ENCODE measurements at places on chromosomes 5 and 9. TPM values are rescaled to one million over a fixed set of nuclear protein-coding genes. Genes with fewer than 3 reads are reported as not detected.

DNA sequence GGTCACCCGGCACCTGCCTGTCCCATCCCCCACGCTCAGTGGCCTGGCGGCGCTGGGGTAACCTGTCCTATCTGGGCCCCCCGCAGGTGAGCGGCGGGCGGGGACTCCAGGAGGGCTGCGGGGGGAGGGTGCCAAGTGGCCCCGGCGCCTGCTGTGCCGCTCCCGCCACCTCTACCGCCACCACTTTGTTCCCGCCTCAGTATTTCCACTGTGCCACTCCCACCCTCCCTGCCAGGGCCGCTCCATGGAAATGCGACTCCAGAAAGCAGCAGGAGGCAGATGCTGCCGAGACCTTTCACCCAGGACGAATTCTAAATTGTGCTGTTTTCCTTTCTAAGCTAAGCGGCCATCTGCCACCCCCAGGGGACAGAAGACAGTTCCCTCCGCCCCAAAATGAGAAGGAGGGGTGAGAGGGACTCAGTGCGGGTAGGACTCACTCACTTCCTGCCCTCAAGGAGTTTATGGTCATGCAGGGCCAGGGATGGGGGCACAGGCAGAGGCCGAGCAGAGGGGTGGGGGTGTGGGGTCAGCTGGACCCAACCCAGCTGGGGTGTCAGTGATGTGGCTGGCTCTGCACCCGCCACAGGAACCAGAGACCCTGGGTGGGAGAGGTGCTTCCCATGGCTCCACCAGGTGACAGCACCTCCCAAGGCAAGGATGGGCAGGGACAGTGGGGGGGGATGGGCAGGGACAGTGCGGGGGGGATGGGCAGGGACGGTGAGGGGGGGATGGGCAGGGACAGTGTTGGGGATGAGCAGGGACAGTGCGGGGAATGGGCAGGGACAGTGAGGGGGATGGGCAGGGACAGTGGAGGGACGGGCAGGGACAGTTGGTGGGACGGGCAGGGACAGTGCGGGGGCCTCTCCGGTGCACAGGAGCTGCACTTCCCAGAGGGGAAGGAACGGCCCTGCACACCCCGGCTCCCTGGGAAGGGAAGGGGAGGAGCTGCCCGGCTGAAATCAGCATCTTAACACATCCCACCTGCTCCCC, 17.8 kb downstream of the NOTCH1 start:
- no peak for DNase-seq

DNA sequence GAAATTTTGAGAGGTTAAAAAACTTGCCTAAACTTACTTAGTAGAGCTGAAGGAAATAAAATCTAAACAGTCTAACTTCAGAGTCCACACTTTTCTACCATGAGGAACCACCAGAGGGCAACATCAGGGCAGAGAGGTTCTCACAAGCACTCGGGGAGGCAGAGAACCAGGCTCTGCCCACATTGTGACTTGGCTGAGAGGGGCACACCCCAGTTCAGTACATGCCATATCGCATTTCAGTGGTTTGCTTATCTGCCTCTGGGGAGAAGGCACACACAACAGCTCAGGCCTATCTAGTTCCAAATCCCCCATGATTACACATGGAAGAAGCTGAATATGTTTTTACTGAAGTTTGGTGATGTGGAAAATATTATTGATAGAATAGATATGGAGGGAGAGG, 49.2 kb downstream of the EQTN start:
- DNase-seq = no peak

GRCh38 chr9:93464395-93464794, 11.0 kb upstream of the FAM120AOS start:
- DNase-seq = no peak

The KIF24 gene
- 1.2 TPM for total RNA-seq

- DNase-seq = no peak
Measured at GRCh38 chr5:76956033-76956432, 3.2 kb downstream of the CRHBP start.

GRCh38 chr5:172956936-172957335, 2.3 kb upstream of the RPL26L1 start:
- DNase-seq = no peak

GRCh38 chr5:157951673-157952373, 92.9 kb upstream of the CLINT1 start:
- no peak for DNase-seq

DNA sequence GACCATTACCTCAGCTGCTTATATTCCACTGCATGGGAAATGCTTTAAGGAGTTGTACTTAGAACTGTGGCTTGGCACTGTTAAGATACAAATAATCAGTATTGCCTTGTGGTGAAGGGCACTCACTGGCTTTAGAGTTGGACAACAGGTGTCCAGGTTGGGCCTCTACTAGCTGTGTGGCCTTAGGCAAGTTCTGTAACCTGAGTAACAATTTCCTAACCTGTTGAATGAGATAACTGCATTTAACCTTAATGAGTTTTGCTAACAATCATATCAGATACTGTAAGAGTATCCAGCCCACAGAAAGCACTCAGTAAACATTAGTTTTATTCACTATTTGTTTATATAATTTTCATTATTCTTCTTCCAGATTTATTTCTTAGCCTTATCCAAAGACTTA, 17.2 kb upstream of the HK3 start:
- no peak for DNase-seq

DNA sequence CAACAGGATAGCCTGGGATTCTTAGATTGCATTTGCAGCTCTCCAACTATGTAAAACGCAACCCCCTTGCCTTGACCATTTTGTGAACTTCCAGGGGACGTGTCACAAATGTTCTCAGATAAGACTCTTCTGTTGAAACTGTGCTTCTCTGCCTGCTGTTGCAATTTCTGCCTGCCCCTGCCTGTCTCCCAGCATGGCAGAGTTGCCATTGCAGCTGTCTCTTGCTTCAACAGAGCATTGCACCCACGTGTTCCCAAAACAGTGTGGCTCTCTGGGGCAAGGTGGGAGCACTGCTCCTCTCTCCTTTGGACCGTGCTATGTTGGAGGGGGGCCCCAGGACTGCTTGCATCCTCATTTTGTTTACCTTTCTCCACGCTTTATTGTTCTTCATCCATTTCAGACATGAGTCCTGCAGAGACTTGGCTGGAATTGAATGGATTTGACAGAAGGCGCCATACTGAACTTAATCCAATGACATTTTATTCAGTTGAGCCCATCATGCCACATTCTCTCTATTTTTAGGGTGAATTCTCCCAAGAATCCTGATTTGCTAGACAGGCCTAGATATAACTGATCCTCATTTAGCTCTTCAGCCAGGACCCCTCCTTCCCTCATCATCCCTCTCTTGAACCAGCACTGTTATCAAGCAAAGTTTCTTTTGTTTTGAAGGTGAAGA, 90.7 kb downstream of the MAT2B start:
- no peak for DNase-seq

DNA sequence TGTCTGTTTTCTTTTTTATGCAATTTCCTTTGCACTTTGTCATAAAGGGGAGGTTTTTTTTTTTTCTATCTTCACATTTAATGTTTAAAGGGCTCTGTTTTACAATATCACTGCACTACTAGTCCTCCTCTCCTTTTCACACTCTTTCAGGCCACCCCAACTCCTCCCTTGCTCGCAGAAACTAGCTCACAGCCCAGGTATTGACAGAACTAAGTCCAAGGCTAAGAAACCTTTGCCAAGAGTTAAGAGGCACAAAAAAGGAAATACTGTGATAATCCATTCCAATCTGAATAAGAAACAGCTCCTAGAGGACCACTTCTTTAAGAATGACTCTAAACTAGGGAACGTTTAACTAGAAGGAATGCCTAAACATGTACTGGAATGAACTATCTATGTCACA, 1.1 kb upstream of the FGF10 start:
- DNase-seq = no peak

DNA sequence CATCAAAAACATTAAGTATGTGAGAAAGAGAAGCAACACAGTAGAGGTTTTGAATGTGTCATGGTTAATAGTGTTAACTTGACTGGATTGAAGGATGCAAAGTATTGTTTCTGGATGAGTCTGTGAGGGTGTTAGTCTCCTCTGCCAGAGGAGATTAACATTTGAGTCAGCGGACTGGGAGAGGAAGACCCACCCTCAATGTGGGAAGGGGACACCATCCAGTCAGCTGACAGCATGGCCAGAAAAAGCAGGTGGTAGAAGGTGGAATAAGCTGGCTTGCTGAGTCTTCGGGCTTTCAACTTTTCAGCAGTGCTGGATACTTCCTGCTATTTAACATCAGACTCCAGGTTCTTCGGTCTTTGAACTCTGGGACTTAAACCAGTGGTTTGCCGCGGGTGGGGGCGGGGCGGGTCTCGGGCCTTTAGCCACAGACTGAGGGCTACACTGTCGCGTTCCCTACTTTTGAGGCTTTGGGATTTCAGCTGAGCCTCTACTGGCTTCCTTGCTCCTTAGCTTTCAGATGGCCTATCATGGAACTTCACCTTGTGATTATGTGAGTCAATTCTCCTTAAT, 309.9 kb upstream of the ST8SIA4 start:
- no peak for DNase-seq

DNA sequence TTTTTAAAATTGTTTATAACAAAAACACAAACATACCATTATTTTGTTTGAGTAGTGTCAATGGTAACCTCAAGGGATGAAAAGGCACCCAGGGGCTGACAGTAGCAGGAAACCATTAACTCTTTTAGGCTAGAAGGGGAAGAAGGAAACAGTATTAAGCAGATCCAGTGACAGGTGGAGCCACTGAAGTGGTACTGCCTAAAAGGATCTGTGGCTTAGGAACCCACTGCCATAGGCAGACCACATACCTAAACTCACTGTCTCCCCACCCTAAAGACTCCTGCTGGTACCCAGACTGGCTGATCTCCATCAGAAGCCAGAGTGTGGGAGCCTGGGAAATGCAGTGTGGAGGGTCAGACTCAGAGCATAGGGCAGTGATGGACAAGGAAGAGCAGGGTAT, 13.5 kb downstream of the RLN1 start:
- no peak for DNase-seq

The RAB24 gene
- total RNA-seq = 21.6 TPM

GRCh38 chr5:53479045-53479589, 1.3 kb upstream of the FST start:
- DNase-seq = no peak

The FGD3 gene
- total RNA-seq = 4.9 TPM

GRCh38 chr5:36482812-36483211, 123.6 kb upstream of the SLC1A3 start:
- DNase-seq = no peak

DNA sequence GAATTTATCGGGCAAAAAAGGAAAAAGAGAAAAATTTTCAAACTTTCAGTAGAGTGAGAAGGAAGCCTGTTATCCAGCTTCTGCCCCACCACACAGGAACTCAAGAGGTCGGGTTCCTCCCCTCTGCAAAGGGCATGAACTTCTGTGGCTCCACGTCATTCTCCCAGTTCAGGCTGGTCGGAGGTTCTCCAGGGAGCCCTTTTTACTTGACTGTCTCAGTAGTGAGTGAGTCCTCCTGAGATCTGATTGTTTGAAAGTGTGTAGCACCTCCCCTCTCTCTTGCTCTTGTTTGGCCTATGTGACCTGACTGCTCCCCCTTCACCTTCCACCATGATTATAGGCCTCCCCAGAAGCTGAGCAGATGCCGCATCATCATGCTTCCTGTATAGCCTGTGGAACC, 9.7 kb downstream of the SPINK1 start:
- DNase-seq = no peak

GRCh38 chr5:142894749-142895148, 124.6 kb downstream of the ARHGAP26 start:
- DNase-seq = no peak

The GARIN3 gene
- total RNA-seq = not detected
